Stimulated activated CD4-positive, alpha-beta T cell treated with anti-CD3 and anti-CD28 coated beads, Interleukin-4, amount 100 ng/mL, for 24 hours (primary cell): ENCODE measurements at places on chromosomes 6 and 20.
A peak's percentile ranks its signal among the peaks of the same experiment; 100 is the strongest.

- DNase-seq, result no peak
Observed at GRCh38 chr6:156598071-156598854, 178.9 kb upstream of the ARID1B start.

GRCh38 chr6:11050731-11051130 is 6.6 kb upstream of the ELOVL2 start:
- no peak for DNase-seq

DNA sequence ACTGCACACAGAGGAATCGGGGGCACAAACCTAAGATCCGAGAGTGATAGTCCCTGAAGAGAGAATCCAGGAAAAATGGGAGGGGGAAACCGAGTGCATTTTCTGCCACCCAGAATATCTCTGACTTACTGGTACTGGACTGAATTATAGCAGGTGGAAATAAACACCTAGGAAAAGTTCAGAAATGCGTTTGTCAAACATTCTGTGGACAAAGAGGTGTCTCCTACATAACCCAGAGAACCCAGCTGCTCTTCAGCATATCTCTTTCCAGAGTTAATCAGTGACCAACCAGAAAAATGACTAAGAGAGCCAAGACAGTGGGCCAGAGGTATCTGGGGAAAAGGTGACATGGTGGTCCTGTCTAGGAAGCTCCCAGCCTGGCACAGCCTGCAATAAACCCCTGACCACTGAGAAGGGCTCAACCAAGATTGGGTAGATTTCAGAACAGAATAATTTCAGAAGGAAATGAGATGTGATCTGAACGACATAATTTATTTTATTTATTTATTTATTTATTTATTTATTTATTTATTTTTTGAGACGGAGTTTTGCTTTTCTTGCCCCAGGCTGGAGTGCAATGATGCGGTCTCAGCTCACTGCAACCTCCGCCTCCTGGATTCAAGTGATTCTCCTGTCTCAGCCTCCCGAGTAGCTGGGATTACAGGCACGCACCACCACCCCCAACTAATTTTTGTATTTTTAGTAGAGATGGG is 6.0 kb upstream of the VNN1 start:
- no peak for DNase-seq

DNA sequence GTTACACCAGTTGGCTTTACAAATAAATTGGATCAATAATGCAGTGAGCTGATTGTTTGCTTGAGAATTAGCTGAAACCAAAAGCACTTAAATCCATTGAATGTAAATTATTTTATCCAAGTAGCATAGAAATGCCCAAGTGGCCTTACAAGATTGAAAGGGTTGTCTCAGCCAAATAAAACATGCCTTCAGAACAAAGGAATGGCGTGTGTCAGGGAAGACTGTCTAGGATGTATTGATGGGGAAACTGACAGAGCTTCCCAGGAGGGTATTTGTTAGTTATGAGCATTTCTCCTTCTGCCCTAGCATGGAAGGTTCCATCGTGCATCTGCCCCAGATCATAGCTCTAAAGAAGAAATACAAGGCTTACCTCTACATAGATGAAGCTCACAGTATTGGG is 103.9 kb upstream of the ISM1 start:
- no peak for DNase-seq

GRCh38 chr6:23524548-23524947 is 601.5 kb upstream of the NRSN1 start:
- no peak for DNase-seq

DNA sequence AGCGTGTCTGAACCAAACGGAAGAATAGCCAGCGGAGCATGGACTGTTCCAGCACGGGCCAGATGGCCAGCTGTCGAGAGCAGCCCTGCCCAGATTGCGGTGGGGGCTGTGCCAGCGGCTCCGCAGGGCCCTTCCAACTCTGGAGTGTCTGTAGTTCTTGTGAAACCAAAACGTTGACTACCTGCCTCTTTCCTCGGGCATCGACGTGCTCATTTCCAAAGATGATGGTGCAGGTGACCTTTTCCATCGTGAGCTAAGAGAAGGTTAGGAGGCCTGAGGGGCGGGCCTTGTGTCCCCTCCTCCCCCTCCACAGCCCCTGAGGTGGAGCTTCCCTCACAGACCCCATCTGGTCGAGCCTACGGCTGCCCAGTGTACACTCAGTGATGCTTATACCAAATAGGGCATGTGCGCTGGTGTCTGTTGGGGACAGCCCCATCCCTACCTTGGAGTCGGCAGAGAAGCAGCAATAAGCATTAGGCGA is 12.9 kb upstream of the C20orf144 start:
- no peak for DNase-seq

- no peak for DNase-seq
Observed at GRCh38 chr6:8558953-8559352, 123.6 kb upstream of the SLC35B3 start.

- DNase-seq, result no peak
Observed at GRCh38 chr6:88566746-88567534, 396.5 kb downstream of the RNGTT start.

GRCh38 chr6:125957845-125958244 is 1.3 kb downstream of the HINT3 start:
- DNase-seq, result no peak

- no peak for DNase-seq
Observed at GRCh38 chr6:46706464-46706863, 18.8 kb downstream of the TDRD6 start.

GRCh38 chr6:1524040-1524480 is 85.7 kb upstream of the FOXC1 start:
- DNase-seq, result peak; percentile 75

- no peak for DNase-seq
Observed at GRCh38 chr6:45351667-45352066, 23.5 kb downstream of the RUNX2 start.

DNA sequence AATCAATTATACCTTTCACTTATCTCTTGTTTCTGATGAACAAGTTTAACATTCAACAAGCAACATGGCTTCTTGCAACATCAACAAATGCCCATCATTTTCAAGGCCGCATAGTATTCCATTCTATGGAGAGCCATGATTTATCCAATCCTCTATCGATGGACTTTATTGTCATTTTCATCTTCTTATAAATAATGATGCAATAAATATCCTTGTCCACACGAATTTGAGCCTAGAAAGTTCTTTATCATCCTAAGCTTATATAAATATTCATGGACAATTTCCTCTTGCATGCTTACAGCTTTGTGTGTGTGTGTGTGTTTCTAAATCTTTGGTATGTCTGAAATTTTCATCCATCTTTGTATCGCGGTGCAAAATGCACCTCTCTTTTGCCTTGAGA is 29.1 kb downstream of the TOX2 start:
- no peak for DNase-seq

- DNase-seq, result peak; percentile 21
Observed at GRCh38 chr20:24164360-24164759, 175.8 kb upstream of the GGTLC1 start.

DNA sequence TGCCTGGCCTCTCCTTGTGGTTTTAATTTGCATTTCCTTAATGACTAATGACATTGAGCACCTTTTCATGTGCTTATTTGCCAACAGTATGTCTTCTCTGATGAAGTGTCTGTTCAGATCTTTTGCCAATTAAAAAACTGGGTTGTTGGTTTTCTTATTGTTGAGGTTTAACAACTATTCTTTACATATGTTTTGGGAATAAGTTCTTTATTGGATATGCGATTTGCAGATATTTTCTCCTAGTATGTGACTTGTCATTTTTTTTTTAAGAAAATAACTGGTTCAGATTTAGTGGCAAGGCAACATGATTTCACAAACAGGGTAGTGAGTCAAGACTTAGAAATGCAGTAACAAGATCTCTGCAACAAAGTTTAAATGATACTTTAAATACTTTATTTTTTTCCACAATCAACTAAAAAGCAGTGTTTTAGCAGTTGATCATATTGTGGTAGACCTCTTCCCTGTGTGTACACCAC is 67.8 kb downstream of the TIAM2 start:
- no peak for DNase-seq

DNA sequence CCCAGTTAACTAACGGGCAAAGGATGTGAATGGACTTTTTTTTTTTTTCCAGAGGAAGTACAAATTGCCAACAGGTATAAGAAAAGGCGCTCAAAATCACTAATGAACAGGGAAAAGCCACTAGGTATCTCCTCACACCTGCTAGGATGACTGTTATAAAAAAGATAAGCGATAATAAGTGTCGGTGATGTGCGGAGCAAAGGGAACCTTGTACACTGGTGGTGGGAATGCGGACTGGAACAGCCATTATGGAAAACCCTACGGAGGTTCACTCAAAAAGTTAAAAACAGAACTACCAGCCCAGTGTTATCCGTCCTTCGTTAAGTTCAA is 787 bp upstream of the RAB32 start:
- no peak for DNase-seq

- peak; percentile 84 for DNase-seq
Observed at GRCh38 chr6:13336553-13336952, 8.2 kb upstream of the TBC1D7 start.

GRCh38 chr6:134614606-134615485 is 296.9 kb upstream of the SGK1 start:
- no peak for DNase-seq

- no peak for DNase-seq
Observed at GRCh38 chr6:52564856-52565255, 12.0 kb downstream of the TRAM2 start.

- DNase-seq, result no peak
Observed at GRCh38 chr6:43264599-43265145, 21.4 kb downstream of the TTBK1 start.

DNA sequence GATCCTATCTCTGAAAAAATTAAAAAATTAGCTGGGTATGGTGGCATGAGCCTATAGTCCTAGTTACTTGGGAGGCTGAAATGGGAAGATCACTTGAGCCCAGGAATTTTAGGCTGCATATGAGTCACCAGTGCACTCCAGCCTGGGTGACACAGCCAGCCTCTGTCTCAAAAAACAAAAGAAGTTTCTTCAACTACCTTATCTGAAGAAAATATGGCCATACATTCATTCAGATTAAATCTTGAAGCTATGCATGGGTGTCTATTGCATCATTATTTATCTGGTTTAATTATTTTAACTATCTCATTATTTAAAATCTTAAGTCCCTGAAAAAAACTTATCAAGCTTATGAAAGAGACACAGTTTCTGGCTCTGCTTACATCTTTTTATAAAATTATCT is 204.1 kb downstream of the SIM1 start:
- no peak for DNase-seq

- DNase-seq, result no peak
Observed at GRCh38 chr20:9241232-9241692, 172.4 kb downstream of the PLCB4 start.

DNA sequence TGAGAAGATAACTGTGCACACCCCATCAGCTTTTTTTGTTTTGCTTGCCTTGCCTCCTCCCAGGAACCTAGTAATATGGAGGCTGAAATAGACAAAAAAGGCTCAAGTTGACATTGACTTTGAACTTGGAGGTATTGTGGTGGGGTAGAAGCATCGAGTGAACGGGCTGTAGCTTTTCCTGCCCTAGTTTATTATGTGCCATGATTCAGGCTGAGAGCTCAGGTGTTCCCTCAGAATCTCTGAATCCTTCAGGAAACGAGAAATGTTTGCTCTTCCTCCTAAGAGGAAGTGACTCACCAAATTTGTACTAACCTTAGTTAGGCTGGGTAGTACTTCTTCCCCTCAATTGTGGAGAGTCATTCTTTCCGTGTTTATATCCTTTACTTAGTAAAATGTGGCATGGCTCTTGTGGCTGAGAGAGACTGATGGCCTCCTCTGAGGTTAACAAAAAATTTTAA is 98.8 kb downstream of the SASH1 start:
- no peak for DNase-seq

DNA sequence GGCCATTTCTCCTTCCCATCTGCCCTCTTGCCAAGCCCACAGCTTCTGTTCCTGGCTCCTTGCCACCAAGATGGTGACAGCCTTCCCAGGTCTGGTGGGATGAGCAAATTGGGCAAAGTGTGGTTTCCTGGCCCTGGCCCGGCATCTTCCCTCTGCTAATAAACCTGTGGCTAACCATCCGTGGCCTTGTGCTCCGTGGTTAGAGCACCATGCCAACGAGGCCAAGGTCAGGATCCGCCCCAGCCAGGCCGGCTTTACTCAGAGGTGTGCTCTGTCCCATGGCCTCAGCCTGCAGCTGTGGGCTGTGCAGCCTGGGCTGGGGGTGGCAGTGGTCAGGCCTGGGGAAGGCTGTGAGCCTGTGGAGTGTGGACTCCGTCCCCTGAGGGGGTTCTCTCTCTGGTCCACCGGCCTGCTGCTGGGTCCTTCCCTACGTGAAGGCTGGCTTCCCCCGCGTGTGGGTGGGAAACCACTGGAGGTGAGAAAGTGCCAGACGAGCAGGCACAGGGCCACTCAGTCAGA is 117.4 kb downstream of the VEGFA start:
- no peak for DNase-seq

DNA sequence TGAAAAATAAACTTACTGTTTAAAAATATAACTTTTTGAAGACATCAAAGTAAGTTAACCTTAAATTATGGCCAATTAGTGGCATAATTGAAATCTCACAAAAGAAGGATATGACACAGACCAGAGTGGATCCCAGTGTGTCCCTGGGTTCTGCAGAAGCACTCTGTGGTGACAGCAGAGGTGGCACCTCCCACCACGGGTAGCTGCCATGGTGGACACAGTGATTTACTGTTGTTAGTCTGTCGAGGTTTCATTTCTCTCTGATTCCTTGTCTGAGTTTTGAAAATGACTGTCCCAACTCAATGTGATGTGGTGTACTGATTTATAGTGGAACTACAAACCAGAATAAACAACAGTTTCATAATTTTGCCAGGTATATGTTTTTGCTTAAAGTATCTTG is 76.5 kb downstream of the TULP4 start:
- DNase-seq, result no peak

DNA sequence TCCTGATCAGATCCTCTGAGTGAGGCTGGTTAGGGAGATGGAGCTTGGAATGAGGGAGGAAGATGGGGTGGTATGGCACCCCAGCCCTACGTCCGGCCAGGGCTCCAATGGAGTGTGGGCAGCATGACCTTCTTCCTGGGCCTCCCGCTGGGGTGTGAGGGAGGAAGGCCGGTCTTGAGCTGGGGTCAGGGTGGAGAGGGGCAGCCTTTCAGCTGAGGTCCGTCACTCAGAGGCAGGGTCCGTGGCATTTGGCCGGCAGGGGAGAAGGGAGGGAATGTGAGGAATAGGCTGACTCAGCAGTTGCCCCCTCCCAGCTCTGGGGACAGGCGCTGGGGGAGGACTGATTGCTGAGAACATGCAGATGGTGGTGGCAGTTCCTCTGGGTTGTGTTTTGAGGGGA is 25.5 kb upstream of the VEGFA start:
- no peak for DNase-seq

GRCh38 chr6:34082348-34082747 is 63.5 kb downstream of the GRM4 start:
- no peak for DNase-seq

DNA sequence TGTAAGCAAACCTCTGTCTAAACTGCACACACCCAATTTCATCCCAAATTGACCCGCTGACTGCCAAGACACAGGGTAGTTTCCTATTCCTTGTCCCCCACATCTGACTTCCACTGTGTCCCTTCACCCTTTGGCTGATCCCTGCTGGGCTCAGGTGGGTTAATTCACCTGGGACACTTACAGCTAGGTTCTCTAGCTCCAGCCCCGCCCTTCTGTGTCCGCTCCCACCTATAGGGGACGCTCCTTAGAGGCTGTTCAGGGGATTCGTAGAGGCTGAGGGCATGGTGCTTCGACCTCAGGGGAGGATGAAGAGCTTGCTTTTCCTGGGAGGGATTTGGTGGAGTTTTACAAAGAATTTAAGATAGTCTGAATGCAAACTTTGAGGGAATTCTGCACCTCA is 4.0 kb upstream of the CD93 start:
- DNase-seq, result no peak
